ENCODE measurements at places on chromosomes 3 and 15.

DNA sequence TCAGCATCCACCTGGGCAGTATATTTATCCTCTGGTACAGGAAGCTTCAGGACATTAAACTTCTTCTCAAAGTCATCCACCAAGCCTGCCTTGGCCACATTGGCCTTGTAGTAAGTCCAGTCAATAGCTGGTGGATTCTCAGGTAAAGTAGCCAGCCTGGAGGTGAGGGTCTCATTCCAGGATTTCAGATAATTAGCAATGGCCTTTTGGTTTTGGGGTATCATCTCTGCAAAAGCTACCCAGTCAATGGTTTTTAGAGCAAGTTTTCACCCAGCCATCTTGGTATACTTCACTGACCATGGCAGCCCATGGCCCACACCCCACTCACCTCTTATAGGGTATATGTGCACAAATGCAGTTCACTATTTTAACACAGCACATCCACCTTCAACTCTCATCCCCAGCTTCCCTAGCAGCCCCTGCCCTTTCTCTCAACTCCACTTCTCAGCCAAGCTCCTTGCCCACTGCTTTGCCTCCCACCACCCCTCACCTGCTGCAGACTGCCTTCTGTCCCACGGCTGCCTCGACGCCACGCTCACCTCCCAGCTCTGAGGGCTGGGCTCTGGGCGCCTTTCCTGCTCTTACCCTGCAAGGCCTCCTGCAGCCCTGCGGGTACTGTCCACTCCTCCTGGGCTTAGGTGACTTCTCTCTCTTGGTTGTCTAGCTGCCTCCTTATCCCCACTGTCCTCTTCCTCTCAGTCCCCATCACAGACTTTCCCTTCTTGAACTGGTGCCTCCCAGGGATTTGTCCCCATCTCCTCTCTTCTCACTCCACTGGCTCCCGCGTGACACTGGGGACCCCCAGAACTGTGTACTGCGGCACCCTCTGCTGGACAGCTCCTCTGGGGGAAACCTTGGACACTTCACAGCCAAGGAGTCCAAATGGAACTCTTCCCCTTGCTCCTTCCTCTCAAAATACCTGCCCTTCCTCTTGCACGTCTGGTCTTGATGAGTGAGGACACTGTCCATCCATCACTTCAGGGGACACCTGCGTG is 1.7 kb upstream of the TGM5 start:
- no peak for DNase-seq

DNA sequence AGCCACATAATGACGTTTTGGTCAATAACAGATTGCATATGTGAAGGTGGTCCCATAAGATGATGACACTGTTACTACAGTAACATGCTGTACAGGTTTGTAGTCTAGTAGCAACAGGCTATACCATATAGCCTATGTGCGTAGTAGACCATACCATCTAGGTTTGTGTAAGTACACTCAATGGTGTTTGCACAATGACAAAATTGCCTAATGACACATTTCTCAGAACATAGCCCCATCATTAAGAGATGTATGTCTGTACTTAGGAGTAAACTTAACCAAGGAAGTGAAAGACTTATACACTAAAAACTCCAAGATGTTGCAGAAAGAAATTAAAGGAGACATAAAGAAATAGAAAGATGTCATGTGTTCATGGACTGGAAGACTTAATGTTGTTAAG is 66.2 kb downstream of the RPLP1 start:
- DNase-seq = no peak

- no peak for DNase-seq
Observed at GRCh38 chr15:45573961-45574629, 13.1 kb upstream of the BLOC1S6 start.

DNA sequence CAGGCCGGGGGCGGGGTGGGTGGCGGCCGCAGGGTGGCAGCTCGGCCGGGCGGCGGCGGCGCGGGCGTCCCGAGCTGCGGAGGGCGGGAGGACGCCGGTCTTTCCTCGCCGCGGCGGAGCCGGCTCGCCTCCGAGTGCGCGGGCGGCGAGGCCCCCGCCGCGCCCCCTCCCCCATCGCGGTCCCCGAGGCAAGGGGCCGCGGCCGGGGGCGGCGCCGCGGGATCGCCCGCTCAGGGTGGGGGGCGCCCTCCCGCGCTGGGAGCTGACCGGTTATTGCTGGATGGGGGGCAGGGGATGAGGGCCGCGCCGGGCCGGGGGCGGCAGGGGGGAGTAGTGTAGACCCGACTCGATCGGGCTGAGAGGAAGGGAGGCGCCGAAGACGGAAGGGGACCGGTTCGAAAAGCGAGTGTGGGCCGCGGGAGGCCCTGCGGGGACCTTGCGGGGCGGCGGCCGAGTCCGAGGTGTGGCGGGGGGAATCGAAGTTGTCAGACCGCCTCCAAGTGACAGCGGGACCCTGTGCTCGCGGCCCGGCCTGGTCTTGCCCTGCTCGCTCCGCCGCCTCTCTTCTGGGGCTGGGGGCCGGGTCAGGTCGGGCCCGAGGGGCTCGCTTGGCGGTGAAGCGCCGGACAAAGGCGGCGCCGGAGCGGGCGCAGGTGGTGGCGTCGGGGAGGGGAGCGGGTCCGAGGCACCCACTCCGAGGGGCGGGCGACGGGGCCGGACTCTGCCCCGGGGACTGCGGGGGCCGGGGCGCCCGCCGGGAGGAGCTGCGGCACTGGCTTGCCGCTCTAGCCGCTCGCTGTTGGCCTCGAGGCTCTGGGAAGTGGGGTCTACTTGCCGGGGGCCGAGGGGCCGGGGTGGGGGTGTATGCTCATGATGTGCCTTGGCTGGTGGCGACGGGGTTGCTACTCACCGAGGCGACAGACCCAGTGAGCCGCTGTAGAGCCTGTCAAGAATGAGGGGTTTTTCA is 1.1 kb downstream of the BAHD1 start:
- no peak for DNase-seq

- no peak for DNase-seq
Observed at GRCh38 chr3:64571982-64572381, 115.8 kb downstream of the ADAMTS9 start.

DNA sequence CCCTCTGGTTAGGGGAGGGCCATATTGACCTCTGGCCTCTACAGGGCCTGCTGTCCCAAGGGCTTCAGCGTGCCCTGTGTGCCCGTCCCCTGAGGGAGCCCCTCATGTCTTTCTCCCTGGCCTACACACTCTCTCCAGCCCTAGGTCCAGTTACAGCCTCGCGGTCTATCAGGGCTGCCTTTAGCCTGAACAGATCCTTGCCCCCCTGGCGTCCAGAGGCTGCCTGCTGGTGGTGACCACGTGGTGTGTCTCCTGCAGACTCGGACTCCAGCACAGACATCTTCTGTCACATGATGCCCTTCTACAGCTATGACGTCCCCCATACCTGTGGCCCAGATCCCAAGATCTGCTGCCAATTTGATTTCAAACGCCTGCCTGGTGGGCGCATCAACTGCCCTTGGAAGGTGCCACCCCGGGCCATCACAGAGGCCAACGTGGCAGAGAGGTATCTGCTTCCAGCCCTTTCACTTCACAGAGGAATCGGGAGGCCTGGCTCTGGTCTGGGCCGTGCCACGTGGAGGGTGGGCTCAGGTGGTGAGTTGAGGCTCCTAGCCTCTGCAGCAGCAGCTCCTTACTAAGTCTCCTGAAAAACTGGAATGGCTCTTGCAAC is 4.1 kb downstream of the MAN2A2 start:
- no peak for DNase-seq

GRCh38 chr3:193483988-193484539 is 70.6 kb downstream of the ATP13A4 start:
- no peak for DNase-seq

GRCh38 chr3:190130696-190131095 is 10.0 kb upstream of the P3H2 start:
- no peak for DNase-seq

DNA sequence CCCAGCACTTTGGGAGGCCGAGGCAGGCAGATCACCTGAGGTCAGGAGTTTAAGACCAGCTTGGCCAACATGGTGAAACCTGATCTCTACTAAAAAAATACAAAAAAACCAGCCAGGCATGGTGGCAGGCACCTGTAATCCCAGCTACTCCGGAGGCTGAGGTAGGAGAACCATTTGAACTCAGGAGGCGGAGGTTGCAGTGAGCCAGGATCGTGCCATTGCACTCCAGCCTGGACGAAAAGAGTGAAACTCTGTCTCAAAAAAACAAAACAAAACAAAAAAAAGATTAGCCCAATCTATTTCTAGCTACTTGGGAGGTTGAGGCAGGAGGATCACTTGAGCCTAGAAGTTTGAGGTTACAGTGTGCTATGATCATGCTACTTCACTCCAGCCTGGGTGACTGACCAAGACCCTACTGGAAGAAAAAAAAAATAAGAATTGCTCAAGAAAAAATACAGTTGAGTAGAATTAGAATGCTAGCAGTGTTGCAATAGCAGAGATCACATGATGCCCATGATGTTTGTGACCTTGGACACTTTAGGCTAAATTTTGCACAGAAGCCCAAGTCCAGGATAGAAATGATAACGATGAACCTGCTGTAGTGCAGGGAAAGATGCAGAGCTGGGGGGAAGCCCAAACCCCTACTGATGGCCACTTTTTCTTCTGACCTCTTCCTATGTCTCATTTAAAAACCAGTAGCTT is 162.2 kb downstream of the LPP start:
- no peak for DNase-seq

DNA sequence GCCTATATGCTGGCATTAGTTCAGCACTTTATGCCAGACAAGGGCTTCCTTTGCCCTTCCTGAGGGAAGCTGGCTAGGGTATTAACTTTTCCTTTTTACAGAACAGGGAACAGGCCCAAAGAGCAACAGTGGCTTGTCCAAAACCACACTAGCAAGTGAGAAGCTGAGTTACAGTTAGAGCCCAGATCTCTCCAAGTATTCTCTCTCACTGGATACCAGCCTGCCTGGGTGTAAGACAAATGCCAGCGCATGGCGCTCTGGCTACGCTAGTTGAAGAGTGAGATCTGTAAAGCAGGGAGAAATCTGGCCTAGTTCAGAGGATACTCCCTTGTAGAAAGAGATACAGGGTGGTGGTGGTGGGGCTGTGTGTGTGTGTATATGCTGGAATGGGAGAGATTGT is 38.4 kb downstream of the RAB11A start:
- no peak for DNase-seq

DNA sequence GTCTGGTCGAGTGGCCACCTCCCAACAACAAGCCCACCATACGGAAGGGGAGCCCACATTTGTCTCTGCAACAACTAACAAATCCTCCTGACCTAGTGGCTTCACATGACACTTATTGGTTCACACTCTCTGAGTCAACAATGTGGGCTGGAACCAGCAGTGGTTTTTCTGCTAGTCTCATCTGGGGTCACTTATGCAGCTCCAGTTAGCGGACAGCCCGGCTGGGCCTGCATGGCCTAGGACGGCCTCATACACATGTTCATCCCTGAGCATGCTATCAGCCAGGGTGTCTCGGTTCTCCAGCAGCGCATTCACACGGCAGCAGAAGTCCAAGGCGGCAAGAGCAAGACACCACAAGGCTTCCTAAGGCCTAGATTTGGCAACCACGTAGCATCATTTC is 281.7 kb downstream of the XXYLT1 start:
- no peak for DNase-seq

- no peak for DNase-seq
Observed at GRCh38 chr3:118165413-118165812, 869.2 kb downstream of the IGSF11 start.

Measured in NCI-H187 treated with DMSO at 0.1 percent for 48 hours (cell line).